Motor neuron (in vitro differentiated cells): ENCODE measurements at places on chromosomes 7 and 10. TPM values are rescaled to one million over a fixed set of nuclear protein-coding genes. Genes with fewer than 3 reads are reported as not detected.

The ASB10 gene
- total RNA-seq = not detected in 2 replicates

DNA sequence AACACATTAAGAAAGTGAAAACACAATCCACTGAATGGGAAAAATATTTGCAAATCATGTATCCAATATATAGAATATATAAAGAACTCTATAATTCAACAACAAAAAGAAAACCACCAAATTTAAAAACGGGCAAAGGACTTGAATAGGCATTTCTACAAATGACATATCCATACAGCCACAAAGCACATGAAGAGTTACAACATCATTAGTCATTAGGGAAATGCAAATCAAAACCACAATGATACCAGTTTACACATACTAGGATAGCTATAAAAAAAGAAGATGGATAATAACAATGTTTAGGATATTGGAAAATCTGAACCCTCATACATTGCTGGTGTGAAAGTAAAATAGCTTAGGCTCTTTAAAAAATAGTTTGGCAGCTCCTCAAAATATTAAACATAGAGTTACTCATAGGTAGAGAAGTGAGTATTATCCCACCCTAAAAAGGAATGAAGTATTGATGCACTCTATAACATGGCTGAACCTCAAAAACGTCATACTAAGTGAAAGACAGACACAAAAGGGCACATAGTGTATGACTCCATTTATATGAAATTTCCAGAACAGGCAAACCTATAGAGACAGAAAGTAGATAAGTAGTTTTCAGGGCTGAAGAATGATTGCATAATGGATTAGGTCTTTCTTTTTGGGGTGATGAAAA lies 4.5 kb downstream of the ZPBP start:
- no peak for ATAC-seq

GRCh38 chr10:59057345-59057744 lies 119.1 kb upstream of the PHYHIPL start:
- no peak for ATAC-seq

GRCh38 chr10:110416776-110417711 lies 80.7 kb upstream of the DUSP5 start:
- no peak for ATAC-seq

GRCh38 chr10:27911011-27911410 lies 87.9 kb downstream of the ODAD2 start:
- no peak for ATAC-seq

DNA sequence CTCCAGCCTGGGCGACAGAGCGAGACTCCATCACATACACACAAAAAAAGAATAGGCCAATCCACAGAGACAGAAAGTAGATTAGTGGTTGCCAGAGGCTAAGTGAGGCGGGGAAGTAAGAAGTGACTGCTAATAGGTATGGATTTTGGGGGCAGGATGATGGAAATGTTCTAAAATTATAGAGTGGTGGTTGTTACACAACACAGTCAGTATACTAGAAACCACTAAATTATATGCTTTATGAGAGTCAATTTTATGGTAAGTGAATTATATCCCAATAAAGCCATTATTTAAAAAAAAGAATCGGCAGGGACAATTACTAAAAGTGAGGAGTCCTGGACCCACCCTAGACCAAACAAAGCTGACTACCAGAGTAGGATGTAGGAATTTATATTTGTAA lies 24.3 kb downstream of the DENND2A start:
- no peak for ATAC-seq

- ATAC-seq = no peak
These were observed 234.7 kb downstream of the SKAP2 start for GRCh38 chr7:26629696-26630095.

DNA sequence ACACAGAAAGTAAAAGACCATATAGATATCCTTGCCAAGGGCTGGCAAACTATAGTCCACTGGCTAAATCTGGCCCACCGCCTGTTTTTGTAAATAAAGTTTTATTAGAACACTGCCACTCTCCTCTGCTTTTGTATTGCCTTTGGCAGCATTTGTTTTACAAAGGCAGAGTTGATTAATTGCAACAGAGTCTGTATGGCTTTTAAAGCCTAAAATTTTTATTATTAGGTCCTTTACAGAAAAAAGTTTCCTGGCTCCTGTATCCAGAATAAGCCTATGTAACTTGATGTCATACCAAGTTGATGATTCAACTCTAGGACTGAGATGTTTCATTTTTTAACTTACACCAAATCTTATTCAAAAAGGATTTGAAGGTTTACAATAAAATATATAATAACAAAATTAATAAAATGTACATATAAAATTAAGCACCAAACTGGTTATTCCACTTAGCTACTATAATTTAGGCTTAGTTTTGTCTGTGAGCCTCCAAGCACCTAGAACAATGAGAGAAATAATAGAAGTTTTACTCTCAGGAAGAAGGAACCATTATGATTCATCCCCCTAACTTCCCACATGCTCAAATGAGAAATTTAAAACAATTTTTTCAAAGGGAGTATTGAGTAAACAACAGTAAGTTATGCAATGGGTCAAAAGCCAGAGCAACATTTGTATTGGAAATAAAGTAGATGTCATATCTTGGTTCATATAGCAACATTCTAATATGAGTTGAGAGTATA lies 31.9 kb downstream of the CPED1 start:
- peak; percentile 35 for ATAC-seq

GRCh38 chr10:76175533-76176165 lies 744.2 kb downstream of the LRMDA start:
- ATAC-seq = no peak

- ATAC-seq = no peak
These were observed 19.1 kb downstream of the BET1 start for GRCh38 chr7:93985101-93985500.

The NSUN5 gene
- 26.4 and 27.3 TPM in 2 replicates for total RNA-seq

- ATAC-seq = no peak
These were observed 651.8 kb downstream of the PARD3 start for GRCh38 chr10:34163075-34163905.

GRCh38 chr10:178723-179122 lies 43.5 kb downstream of the ZMYND11 start:
- no peak for ATAC-seq
